ENCODE measurements at places on chromosomes 11 and 22. TPM values are rescaled to one million over a fixed set of nuclear protein-coding genes. Genes with fewer than 3 reads are reported as not detected.
A peak's percentile ranks its signal among the peaks of the same experiment; 100 is the strongest.

- no peak for DNase-seq
Measured at GRCh38 chr22:43302531-43303041, 40.6 kb downstream of the SCUBE1 start.

GRCh38 chr11:119640541-119640940 is 88.5 kb downstream of the NECTIN1 start:
- no peak for DNase-seq

DNA sequence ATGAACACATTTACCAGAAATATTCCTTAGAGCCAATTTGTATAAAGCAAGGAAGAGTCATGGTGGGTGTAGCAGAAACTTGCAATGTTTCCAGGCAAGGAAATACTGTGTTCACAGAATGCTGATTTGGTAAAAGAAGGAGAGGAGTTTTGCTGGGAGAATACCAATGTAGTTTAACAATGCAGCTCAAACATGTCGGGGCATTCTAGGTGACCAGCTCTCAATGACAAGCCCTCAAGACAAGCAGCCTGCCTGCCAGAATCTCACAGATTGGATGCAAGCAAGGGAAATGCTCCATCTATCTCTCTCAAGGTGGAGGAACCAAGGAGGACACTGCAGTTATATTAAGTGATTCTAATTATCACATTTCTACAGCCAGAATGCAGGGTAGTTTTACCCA is 190.4 kb downstream of the MAML2 start:
- no peak for DNase-seq

DNA sequence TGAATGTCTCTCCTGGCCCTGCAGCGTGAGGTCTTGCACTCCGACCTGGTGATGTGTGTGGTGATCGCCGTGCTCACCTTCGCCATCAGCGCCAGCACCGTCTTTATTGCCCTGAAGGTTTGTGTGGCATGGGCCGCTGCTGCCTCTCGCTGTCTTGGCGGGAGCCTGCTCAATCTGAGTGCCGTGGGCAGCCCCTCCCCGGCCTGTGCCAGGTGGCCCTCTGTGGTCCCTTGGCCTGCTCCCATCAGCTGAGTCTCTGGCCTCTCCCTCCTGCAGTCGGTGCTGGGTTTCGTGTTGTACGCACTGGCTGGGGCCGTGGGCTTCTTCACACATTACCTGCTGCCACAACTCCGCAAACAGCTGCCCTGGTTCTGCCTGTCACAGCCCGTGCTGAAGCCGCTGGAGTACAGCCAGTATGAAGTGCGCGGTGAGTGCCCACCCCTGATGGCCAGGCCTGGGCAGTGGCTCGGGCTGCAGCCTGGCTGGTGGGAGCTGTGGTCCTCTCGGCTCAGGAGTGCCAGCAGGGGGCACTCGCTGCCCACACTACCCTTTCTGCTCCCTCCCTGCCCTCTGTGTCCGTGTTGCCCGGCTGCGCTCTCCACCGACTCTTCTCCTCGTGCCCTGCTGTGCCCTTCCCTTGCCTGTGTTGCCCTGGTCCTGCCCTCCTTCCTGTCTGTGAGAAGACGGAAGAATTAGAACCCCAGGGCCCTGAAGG is 10.2 kb downstream of the PCNX3 start:
- DNase-seq = peak; percentile 43

Gene DDTL
- 2.1 TPM for total RNA-seq

Gene HRAS
- total RNA-seq = 58.5 TPM
